NCI-H774 (cell line): ENCODE measurements at places on chromosomes 7 and 10.
A peak's percentile ranks its signal among the peaks of the same experiment; 100 is the strongest.

DNA sequence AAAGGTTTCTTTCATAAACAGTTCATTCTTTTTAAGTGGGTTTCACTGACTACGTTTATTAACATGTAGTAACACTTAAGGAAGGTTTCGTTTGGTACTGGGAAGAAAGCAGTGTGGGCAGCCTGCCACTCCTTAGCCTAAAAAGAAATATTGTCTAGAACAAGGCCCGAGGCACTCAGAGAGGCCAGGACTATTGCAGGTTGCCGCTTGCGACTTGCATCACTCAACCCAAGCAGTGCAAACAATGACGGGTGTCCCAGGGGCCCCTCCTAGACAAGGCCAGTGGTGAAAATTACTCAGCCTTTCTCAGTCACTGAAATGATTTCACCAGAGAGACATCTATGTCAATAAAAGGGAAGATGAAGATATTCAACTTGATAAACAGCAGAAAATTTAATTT, 243.9 kb downstream of the SNX13 start:
- DNase-seq = no peak

GRCh38 chr10:113739031-113739430, 12.5 kb upstream of the PLEKHS1 start:
- DNase-seq = no peak

DNA sequence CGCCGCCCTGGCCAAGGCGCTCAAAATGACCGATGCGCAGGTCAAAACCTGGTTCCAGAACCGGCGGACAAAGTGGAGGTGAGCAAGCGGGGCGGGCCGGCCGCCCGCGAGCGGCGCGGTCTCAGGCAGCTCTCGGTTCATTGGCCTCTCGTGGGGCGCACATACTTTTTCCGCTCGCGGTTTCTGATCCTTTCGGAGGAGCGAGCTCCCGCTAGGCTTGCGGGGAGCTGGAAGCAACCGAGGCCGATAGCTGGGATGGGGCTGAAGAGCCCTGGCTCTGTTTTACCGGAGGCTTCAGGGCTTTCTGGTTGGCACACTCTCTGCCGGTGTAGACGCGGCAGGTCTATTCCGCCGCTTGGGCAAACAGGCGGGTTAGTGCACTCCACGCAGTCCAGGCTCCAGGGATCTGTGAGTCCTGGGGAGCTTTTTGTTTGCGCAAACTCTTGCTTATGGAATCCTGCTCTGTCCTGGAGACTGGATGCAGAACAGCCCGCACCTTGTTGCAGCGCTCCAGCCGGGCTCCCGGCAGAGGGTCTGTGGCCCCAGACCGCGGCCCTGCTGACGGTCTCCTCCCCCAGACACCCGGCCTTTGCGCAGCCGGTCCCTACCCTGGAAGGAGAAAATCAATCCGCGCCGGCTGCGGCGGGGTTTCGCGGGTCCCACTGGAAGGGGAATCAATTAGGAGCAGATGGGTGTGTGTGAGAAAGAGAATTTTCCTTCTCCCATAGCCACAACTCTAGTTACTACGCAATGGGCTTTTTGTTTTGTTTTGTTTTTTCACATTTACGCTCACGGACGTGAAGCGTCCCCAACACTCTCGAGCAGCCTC, 3.4 kb downstream of the TLX1 start:
- no peak for DNase-seq

GRCh38 chr10:15703151-15703880, 16.4 kb downstream of the ITGA8 start:
- DNase-seq = no peak

DNA sequence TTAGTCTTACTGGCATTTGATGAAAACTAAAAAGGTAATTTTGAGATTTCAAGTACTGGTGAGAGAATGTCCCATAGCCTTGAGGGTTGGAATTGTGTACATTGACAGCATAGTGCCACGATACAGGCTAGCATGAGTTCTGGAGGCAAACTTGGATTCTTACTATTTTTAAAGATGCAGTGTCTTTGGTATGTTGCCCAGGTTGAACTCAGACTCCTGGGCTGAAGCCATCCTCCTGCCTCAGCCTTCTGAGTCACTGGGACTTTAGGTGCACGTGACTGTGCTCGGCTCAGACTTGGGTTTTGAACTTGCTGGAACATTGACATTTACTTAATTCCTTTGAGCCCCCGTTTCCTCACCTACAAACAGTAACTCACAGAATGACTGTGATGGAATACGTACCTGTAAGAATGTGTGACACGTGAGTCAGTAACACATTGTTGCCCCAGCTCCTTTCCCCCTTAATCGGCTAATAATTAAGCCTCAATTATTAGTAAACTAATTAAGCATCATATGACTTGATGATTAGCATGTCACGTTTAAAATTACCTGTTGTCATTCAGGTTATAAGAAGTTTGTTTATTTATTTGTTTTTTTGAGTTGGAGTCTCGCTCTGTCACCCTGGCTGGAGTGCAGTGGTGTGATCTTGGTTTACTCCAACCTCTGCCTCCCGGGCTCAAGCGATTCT, 10.6 kb downstream of the DNAJB6 start:
- no peak for DNase-seq

GRCh38 chr7:131021460-131021859, 287.5 kb upstream of the KLF14 start:
- no peak for DNase-seq

DNA sequence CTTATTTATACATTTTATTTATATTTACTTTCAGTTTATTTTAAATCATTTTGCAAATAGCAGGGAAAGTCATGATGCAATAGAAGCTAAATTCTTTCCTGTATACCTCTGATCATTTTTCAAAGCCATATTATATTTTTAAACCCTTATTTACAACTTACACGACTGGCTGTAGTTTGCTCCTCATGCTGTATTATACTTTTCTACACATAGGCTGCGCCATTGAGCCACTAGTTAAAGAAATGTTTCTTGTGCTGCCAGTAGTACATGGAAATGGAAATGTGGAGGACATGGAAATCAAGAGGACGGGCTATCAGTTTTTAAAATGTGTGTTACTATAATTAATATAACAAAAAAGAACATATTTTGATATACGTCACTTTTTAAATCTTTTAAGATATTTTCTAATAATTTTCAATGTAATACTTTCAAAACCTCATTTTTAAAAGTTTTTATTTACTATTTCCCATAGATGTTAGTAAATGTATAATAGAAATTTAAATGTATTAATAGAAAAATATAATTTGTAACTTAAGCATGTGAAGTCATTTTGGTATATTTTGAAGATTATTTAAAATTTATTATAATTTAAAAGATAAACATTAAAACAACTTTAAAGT, 118.5 kb downstream of the VTI1A start:
- peak; percentile 23 for DNase-seq

DNA sequence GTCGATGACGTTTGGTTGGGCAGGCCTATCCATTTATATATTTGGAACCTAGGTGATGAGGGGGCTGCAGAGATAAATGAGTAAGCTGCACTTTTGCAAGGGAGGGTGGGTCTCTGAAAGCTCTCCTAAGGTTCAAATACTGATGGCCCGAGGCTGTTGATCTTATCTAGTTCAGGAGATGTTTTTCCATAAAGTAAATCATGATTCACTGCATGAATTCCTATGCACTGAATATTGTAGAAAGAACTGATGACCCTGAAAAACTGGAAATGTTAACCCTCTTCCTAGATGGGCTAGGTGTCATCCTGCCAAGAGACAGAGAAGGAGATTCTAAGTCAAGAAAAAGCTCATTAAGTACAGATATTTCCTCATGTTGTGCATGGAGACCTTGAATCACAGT, 459.9 kb downstream of the PLXNA4 start:
- DNase-seq = no peak

DNA sequence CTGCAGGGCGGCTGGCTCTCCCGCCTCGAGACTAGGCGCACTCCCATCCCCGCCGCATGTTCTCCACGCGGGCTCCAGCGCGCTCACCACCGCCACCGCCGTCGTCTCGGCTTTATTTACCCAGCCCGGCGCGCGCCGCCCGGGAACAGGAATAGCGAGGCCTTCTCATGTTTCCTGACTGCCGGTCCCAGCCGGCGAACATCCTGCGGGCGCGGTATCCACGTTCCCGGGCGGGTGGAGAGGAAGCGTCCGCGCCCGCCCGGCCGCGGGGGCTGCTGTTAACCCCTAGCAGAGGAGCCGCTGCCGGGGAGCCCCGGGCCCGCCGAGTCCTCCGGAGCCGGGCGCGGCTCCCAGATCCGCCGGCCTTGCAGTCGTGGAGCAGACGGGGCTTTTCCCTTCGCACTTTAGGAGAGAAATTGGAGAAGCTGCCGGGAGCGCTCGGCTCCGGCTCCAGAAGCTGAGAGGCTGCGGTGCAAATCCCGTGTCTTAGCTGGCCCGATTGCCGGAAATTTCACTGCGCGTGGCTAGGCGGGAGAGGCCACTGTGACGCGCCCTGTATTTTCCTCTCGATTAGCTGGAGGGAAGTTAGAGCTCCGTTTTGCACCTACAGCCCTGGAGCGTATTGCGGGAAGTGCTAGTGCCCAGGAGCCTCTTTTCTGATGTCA, at the start of gene MKX:
TSS of gene MKX (minus strand) at position 88 of the 665 bp plus-strand sequence. CDS start 2,404 bp downstream, outside the sequence.
- no peak for DNase-seq

DNA sequence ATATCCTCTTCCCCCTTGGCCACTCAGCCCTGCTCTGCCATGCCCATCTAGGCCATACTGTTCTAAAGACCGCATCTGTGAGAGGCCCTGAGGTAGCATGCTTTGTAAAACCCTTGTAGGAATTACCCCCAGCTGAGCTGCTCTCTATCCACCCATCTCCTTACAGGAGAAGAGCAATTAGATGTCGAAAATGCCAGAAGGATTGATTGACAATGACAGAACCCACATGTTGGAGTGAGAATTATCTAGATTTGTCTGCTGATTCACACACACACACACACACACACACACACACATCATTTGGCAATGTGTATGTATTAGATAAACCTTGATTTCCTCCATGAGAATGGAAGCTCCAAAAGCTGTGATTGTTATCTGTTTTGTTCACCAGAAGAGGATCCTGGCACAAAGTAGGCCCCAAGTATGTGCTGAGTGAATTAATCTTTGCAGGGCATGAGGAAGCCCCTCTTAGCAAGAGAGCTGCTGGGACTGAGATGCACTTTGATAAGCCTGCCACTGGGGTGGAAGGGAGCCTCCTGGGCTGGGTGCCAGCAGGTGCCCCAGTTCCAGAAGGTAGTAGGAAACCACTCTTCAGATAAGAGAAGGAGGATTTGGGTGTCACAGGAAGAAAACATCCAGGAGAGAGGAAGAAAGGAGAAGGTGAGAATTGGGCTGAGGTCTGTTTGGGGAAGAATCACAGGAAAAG, 187.5 kb upstream of the ADO start:
- no peak for DNase-seq

DNA sequence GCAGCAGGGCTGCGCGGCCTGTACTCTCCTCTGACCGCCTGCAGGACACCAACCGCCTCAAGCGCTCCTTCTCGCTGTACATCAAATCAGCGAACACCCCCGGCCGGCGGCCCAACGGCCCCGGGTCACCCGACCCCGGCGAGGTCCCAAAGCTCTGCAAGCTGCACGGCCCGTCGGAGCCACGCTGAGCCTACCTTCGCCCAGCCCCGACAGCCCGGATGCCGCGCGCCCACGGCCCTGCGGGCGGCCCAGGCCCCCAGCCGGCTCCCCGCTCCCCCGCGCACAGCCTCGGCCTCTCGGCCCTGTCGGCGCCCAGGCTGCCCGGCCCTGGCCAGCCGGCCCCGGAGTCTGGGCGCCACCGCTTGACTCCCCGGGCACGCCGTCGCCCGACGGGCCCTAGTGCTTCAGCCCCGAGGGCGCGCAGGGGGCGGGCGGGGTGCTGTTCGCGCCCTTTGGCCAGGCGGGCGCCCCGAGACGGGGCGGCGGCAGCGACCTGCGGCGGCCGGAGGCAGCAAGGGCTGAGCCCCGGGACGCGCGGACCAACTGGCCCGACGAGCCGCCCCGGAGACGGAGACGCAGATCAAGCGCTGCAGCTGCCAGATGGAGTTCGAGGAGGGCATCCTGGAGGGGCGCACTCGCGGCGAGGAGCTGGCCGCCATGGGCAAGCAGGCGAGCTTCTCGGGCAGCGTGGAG, 11.1 kb upstream of the SEC24C start:
- no peak for DNase-seq

DNA sequence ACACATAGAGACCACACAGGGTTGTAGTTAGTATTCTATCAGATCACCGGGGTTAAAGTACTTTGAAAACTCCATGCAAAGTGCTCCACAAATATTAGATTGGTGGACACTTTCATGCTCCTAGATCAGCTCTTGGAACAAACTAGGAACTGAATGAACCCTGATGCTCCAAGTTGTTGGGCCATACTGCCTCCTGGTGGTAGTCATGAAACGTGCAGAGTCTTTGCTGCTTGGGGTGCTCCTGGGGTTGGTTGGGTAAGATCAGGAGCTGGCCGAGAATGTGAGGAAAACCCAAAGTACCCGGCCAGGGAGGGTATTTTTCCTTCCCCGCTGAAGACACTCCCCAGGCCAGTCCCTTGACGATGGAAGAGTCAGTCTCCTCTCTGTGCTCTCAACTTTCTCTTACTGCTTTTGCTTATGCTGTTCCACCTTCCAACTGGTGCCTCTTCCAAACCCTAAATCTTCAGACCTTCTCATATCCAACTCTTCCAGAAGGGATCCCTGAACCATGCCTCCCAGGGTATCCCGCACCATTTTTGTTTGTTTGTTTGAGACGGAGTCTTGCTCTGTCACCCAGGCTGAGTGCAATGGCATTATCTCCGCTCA, 918 bp upstream of the RPEL1 start:
- peak; percentile 10 for DNase-seq

DNA sequence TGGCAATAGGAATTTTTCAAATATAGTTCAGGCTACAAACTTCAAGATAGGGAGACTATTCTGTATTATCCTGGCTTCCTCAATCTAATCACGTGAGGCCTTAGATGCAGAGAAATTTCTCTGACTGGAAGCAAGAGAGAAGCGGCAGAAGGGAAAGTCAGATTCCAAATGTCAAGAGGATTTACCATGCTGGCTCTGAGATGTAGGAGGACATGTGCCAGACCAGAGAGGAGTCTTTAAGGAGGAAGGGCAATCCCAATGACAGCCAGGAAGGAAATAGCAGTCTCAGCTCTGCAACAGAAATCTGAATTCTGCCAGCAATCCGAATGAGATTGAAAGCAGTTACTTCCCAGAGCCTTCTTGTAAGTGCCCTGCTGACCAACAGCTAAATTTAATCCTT, 57.4 kb downstream of the NUTM2E start:
- no peak for DNase-seq

- DNase-seq = no peak
Observed at GRCh38 chr7:27080844-27081436, 14.9 kb downstream of the HOXA1 start.

- no peak for DNase-seq
Observed at GRCh38 chr10:124997771-124998623, 56.1 kb downstream of the ZRANB1 start.

DNA sequence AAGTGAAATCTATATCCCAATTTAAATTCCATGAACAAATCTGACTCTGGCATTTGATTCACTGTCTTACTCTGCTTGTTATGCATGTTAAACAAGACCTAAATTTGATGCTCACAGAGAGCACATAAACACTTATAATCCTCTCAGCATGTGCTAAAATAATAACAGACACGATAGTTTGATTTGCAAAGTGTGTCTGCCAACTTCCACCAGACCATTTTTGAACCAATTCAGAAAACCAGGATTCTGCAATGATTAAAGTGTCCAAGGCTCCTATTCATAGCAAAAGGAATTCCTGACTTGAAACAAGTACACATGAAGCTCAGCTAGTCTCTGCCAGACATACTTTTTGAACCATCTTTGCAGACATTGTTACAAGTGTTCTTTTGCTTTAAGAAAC, 11.2 kb downstream of the RBM20 start:
- DNase-seq = no peak

GRCh38 chr7:129707910-129708499, 96.5 kb downstream of the NRF1 start:
- no peak for DNase-seq
